ENCODE measurements at places on chromosomes 13 and 19. TPM values are rescaled to one million over a fixed set of nuclear protein-coding genes. Genes with fewer than 3 reads are reported as not detected.

The NCR1 gene
- total RNA-seq, result not detected

GRCh38 chr19:39144290-39145071 lies 18.9 kb downstream of the PAK4 start:
- DNase-seq, result peak; percentile 62
- H3K4me1 ChIP-seq, result peaks cover 32% of the 10 kb centered on the region
- H3K4me3 ChIP-seq, result no peak overlapping the region
- peak overlapping the region; percentile 81 for H3K27ac ChIP-seq

- no peak within 1 kb of the TSS for H3K4me3 ChIP-seq
- no peak for DNase-seq
- no peak within 1 kb of the TSS for H3K27ac ChIP-seq
- no peaks in the 10 kb centered on the region for H3K36me3 ChIP-seq
These were observed at the start of gene OR1I1 for GRCh38 chr19:15081911-15082310. Gene OR1I1, plus strand, starts transcription at chr19:15082211. Its CDS starts 4,855 bp downstream, at chr19:15087066.

DNA sequence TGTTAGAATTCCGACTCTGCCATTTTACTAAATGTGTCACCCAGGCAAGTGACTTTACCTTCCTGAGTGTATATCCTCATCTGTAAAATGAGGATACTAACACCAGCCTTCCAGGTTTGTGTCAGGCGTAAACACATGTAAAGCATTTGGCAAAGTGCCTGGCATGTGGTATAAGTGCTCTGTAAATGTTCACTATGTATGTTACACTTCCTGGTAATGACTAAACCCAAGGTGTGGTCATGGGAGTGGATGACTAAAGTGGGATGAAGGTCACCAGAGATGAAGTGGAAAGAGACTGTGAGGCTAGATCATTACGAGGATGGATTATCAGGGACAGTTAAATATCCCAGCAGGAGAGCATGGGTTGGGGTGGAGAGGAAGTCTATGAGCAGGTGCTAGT lies 25.6 kb downstream of the DEDD2 start:
- no peak for DNase-seq
- H3K4me1 ChIP-seq, result no peaks in the 10 kb centered on the region
- no peaks in the 10 kb centered on the region for H3K36me3 ChIP-seq

- no peak overlapping the region for H3K4me3 ChIP-seq
- H3K36me3 ChIP-seq, result no peaks in the 10 kb centered on the region
- H3K4me1 ChIP-seq, result peaks cover 4% of the 10 kb centered on the region
These were observed 23.7 kb upstream of the SHISA2 start for GRCh38 chr13:26075498-26075897.

All from thyroid gland (tissue), 4 donors.